ENCODE measurements at places on chromosomes 7 and 10.
A peak's percentile ranks its signal among the peaks of the same experiment; 100 is the strongest.

- no peak for DNase-seq
Measured at GRCh38 chr10:36681751-36682632, 443.4 kb upstream of the ANKRD30A start.

DNA sequence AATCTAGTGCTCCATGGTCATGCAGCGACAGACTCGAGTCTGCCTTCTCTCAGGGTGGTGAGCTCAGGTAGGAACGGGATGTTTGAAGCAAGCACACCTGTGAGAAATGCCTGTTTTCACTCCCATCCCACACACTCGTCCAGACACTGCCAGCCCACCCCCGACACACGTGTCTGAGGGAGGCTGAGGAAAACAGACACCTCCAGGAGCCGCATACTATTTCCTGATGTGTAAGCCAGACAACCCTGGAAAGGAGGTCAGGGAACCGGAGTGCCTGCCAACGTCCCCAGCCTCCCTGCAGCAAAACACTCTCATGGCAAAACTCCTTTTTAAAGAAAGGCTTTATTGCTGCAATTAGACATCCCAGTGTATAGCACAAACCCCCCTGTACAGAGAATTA lies 80.2 kb downstream of the ALOX5 start:
- no peak for DNase-seq

DNA sequence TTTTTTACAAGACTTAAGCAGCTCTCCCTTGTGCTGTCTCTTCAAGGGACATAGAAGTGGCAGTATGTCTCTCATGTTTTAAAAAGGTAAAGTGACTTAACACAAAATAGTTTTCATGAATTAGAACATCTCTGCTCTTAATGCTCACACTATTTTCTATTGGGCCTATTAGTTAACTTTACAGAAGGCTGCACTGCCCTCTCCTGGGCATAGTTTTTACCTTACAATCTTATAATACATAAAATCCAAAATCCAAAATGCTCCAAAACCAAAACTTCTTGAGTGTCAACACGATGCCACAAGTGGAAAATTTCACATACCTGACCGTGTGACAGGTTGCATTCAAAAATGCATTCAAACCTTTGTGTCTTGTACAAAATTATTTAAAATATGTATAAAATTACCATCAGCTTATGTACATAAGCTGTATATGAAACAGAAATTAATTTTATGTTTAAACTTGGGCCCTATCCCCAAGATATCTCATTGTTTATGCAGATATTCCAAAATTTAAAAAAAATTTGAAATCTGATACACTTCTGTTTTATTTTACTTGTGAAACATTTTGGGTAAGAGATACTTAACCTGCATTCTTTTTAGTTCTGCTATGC lies 25.8 kb downstream of the TES start:
- DNase-seq, result peak; percentile 24

GRCh38 chr7:20896996-20897395 lies 110.3 kb upstream of the SP8 start:
- no peak for DNase-seq

DNA sequence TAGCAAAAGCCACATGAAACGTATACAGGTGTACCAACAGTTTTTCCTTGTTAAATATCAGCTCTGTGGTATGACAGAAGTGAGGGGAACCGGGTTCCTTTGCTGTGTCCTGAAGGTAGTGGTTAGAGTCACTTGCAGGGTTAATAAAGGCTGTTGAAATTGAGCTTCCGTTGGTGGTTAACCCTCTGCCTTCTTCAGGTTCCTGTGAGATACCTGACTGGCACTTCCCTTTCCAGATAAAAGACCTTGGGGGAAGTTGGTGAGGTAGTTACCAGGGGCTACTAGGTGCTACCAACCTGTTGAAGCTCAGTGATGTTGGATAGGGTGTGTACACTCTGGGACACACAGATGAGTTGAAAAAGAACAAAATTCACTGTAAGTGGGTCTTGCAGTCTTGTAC lies 384.1 kb downstream of the GATA3 start:
- DNase-seq, result no peak

DNA sequence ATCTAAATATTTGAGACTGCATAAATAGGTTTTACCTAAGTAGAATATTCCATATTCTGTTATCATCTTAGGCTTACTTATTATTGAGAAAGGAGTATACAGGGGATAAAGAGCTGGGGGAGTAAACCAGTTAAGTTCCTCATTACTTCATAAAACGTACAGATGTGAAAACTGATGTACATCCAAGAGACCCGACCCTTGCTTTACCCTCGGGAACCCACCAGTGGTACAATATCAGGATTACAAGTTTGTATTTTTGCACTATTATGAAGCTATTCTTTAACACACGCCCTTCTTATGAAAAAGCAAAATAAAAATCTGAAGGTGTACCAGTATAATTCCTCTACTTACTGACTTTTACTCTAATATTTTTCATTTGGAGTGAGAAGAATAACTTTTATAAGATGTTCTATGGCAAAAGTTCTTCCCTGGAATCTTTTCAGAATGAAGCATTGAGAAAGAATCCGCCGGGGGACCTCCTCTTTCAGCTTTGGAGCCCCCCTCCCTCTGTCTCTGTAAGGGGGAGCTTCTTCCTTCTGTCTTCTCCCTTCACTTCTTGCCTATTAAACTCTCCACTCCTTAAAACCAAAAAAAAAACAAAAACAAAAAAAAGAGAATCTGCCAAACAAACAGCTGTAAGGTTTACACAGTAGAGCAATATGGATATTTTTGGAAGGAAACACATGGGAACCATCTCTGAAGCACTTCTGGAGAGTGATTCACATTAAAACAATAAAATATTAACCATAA lies 550.0 kb downstream of the TNS3 start:
- no peak for DNase-seq

- DNase-seq, result no peak
Measured at GRCh38 chr7:99143521-99143852, 421 bp downstream of the SMURF1 start.

DNA sequence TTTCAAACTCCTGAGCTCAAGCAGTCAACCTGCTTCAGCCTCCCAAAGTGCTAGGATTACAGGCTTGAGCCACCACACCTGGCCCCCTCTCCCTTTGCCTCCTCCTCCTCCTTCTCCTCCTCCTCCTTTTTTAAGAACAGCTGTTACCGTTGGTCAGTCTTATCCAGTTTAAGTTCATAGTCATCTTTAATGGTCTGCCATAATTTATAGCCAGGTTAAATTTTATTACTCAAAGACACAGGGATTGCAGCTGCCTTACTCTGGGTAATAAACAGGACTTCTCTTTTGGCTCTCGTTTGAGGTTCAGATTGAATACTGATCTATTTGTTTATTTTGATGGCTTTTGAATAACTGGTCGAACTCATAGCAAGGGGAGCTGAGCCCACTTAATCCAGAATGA lies 35.2 kb downstream of the ATOH7 start:
- DNase-seq, result no peak

- no peak for DNase-seq
Measured at GRCh38 chr7:46015107-46015868, 94.2 kb upstream of the IGFBP3 start.

DNA sequence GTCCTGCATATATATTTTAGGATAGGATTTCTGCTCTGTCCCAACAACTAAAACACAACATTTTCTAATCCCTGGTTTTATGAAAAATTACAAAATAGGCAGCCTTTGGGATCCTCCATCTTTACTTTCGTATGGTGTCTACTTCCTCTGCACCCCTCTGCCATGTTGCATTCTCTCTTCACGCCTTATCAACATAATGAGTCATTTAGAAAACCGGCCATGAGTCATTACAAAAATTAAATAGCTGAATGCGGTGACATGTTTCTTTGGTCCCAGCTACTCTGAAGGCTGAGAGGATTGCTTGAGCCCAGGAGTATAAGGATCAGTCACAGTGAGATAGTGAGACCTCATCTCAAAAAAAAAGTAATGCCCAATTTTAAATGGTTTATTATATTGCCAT lies 148.1 kb upstream of the CELF2 start:
- no peak for DNase-seq

GRCh38 chr7:101373812-101374614 lies 11.3 kb downstream of the COL26A1 start:
- DNase-seq, result no peak

GRCh38 chr7:149468208-149468607 lies 7.3 kb upstream of the ZNF777 start:
- DNase-seq, result no peak

GRCh38 chr7:151853896-151854719 lies 22.8 kb downstream of the PRKAG2 start:
- DNase-seq, result no peak

DNA sequence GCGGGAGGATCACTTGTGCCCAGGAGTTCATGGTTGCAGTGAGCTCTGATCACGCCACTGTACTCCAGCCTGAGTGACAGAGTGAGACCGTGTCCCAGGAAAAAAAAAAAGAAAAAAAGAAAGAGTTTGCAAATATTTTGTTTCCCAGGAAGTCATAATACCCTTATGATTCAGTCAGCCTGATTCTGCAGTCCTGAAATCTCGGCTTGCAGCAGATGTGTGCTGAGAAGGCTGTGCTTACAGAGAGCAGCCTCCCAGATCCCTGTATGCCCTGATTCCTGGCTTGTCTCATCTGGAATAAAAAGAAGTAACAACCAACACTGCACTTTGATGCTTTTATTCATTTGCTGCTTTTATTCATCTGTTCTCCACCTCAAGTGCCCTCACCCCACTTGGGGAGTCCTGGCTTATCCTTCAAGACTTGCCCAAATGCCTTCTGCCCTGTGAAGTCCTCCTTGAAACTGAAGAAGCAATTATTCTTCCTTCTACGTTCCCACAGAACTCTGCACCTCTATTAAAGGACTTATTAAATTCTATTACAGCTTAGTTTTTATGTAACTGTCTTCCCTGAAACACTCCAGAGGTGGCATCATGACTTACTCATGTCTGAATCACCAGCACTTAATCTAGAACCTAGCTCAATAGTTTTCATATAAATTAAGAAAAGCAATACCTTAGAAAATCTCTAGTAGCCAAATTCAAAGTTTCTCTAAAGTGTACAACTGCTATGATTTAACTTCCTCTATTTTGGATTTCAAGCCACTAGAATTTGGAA lies 27.7 kb upstream of the BPGM start:
- no peak for DNase-seq

Measured in activated naive CD4-positive, alpha-beta T cell (primary cell).